ENCODE measurements at places on chromosomes 7 and 10. TPM values are rescaled to one million over a fixed set of nuclear protein-coding genes. Genes with fewer than 3 reads are reported as not detected.

DNA sequence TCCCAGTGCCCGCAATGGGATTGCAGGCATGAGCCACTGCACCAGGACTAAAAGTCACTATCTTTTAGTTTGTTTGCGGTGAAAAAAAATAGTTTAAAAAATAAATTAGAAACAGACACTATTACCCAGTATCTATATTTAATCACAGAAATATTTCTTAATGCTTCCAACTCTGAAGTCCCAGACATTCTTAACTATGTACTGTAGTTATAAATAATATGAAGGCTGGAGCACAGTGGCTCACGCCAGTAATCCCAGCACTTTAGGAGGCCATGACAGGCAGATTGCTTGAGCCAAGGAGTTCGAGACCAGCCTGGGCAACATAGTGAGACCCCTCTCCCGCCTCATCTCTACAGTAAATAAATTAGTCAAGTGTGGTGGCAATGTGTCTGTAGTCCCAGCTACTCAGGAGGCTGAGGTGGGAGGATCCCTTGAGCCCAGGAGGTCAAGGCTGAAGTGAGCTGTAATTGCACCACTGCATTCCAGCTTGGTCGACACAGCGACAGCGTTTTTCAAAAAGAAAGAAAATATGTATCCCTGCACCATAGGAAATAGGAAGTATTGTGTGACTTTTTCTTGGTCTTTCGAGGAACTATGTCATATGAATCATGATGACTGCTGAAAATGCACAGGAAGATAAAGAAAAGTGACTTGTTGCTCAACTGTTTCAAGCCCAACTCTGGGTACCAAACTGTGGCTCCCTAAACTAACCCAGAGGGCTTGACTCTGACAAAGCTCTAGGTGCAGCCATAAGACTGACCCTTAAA, 74.9 kb upstream of the STEAP1B start:
- no peak for DNase-seq

DNA sequence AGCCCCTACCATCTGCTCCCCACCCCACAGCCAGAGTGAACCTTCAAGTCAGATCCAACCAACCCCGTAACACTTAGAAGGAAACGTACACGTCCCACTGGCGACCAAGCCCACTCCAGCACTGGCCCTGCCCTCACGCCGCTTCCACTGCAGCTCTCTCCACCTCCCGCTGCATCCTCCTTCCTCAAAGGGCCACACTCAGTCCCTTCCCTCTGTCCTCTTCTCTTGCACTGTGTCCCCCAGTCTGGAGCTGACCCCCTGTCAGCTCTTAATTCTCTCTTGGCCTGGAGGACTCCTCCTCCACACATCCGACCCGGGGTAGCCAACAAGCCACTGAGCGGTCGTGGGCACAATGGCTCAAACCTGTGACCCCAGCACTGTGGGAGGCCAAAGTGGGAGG, 85.8 kb downstream of the PROSER2 start:
- no peak for DNase-seq

DNA sequence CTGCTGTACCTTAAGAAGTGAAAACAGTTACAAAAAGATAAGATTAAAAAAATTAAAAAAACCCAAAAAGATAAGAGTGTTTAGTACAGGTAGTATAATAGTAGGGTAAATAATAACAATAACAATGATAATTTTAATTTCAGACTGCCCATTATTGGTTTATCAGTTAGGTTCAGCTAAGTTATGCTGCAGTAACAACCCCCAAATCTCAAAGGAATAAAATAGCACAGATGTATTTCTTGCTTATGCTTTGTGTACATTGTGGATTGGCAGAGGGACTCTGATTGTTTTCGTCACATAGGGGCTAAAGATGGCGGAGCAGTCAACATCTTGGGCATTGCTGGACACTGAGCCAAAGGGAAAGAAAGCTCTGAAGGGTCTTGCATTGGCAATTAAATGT, 264.6 kb downstream of the LRMDA start:
- DNase-seq = no peak

- peak; percentile 59 for DNase-seq
Measured at GRCh38 chr7:129169171-129169671, 19.2 kb upstream of the SMO start.

GRCh38 chr7:26379711-26380110, 88.0 kb downstream of the SNX10 start:
- no peak for DNase-seq

Gene PRLHR
- not detected for total RNA-seq

Gene CALCR
- not detected for total RNA-seq

Gene AKR1D1
- total RNA-seq = not detected

- no peak for DNase-seq
Measured at GRCh38 chr7:77327067-77327931, 88.8 kb downstream of the GSAP start.

Gene ASB10
- not detected for total RNA-seq

Gene GNG11
- total RNA-seq = not detected

Gene H2BK1
- total RNA-seq = 0.76 TPM

DNA sequence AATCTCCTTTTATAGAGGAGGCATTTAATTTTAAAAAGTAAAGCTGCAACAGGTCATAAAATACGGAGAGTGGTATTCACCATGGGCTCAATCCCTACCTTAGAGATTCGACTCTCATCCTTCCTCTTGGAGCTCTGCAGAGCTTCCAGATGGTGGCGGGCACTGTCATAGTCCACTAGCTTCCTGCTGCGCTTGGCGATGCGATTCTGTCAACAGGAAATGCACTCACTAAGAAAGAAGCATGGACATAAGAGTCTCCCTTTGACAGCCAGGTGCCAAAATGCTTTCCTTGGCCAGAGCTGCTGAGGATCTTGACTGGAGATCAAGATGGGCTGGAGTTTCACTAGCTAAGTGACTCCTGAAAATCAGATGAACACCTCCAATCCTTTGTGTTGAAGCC, 154.4 kb downstream of the AMPH start:
- no peak for DNase-seq

DNA sequence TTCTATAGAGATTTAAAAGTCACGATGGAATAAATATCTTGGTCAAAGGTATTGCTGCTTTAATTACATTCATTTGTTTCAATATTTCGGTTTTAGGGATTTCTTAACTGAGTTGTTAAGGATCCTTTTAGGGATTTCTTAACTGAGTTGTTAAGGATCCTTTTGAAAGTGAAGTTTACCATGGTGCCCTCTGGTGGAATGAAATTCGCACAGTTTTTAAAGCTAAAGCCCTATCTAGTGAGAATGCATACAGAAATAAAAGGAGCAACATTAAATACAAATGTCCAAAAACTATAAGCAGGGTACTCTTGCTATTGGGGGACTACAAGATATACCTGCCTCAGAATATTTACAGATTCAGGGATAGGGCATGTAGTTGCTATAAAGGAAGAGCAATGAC, 193.7 kb downstream of the RNLS start:
- peak; percentile 65 for DNase-seq

DNA sequence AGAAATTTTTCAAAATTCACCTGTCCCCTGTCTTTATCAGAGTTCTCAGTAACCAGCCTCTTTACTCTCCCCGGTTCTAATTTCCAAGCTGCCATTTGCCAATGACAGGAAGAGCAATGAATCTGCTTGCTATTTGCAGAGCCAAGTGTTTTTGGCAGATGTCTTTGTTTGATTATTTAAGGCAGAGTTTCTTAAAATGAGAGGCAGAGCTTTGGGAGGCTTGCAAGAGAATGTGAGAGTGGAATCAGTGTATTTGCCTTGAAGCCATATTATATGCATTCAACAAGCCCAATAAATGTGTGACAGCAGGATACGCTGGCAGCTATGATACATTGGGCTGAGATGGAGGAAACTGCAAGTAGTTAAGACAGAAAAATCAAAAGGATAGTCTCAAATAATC, 196.5 kb downstream of the PHF14 start:
- no peak for DNase-seq

DNA sequence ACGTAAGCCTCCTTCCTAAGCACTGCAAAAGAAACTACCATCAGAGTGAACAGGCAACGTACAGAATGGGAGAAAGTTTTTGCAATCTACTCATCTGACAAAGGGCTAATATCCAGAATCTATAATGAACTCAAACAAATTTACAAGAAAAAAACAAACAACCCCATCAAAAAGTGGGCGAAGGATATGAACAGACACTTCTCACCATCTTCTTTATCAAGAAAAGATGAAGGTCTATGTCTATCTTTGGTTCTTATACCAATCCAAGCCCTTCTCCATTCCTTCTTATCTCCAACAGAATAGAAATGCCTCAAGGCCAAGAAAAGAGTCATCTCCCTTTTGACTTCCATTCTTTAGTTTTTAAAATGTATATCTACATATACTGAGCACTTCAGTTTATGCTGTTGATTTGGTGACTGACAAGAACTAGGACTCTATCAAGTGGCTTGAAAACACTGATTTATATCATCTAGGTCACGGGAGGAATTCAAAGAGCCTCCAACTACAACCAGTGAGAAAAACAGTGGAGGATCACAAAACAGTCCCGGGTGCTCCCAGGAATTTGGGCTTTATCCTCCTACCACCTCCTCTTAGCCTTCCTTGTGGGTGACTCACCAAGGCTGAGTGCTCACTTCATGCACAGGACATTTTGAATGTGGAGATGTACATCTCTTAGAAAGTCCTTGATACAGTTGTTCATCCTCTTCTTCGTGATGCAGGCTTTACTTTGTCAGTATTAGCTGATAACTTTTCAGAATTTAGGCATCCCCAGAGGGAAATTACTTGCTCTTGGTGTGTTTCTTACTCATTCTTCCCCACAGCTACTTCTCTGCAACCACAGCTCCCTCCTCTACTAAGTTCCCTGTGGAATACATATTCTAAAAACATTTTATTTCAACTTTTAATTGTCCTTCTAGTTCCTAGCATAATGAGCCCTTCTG, 15.4 kb downstream of the TAS2R41 start:
- no peak for DNase-seq

GRCh38 chr10:97069576-97070362, 116.0 kb downstream of the SLIT1 start:
- peak; percentile 30 for DNase-seq

Gene IGFBP1
- total RNA-seq = not detected

- no peak for DNase-seq
Measured at GRCh38 chr7:159116581-159117339, 27.9 kb downstream of the VIPR2 start.

- DNase-seq = no peak
Measured at GRCh38 chr10:78630944-78631838, 437.6 kb upstream of the ZMIZ1 start.

GRCh38 chr7:118755067-118755625, 530.6 kb downstream of the ANKRD7 start:
- DNase-seq = no peak

DNA sequence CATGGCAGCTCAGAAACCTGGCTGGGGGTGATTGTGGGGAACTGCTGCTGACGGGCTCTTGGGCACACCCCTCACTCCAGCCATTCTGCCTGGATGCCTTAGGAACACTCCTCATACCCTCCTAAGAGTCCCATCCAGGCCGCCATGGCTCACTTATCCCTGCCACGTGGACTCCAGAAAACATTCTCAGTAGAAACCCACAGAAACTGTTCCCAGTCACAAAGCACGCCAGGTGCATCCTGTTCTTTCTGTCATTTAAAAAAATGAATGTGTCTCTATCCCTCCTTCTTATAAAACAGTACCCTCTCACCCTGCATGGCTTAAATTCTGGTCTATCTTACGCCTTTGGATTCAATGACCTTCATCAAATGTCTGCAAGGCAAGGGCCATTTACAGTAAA, 177.7 kb downstream of the CUX1 start:
- no peak for DNase-seq

- no peak for DNase-seq
Measured at GRCh38 chr7:92072121-92072520, 62.2 kb downstream of the CYP51A1 start.

Gene SHH
- 0.08 TPM for total RNA-seq

Gene NKX6-2
- total RNA-seq = not detected

GRCh38 chr10:120131183-120131582, 238.7 kb downstream of the SEC23IP start:
- peak; percentile 24 for DNase-seq

GRCh38 chr7:100895701-100895955, at the start of gene ACHE:
Gene ACHE, minus strand, starts transcription at chr7:100895888. Its CDS starts 1,656 bp downstream, at chr7:100894232.
- DNase-seq = no peak

- no peak for DNase-seq
Measured at GRCh38 chr7:92052684-92053083, 81.6 kb downstream of the CYP51A1 start.

DNA sequence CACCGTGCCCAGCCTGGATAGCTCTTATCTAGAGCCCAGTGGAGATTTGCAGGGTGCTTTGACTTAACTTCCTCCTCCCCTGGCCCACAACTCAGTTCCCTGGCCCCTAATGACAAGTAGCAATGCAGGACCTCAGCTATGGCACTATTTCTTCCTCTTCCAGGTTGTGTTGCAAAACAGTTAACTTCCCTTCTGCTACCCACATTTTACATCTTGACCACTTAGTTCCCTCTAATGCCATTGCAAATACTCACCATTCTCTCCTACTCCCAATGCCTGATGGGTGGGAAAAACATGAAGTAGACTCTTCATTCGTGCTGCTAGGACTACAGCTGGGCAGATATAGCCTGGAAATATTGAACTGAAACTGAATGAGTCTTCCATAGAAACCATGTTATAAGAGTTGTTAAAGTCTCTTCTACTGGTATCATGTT, 39.1 kb upstream of the FGL2 start:
- DNase-seq = no peak

DNA sequence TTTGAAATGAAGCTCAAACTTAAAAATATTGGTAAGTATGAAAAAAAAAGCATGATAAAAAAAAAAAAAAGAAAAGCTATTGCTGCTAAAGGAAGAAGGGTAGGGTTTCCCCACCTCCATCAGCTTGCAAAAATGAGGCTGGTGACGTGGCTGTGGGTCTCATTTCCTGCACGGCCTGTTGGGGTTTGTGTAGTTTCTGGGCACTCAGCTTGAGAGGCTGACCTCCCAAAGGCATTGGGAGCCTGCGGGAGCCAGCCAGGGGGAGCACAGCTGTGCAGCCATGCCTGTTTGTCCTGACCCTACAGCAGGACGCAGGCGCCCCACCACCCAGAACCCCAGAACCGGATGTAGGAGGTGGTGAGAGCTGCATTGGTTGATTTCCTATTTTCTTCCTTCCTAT, 48.8 kb upstream of the CARD11 start:
- DNase-seq = peak; percentile 90

- no peak for DNase-seq
Measured at GRCh38 chr7:15620491-15621185, 58.8 kb upstream of the AGMO start.

Gene CDHR1
- 0.29 TPM for total RNA-seq

DNA sequence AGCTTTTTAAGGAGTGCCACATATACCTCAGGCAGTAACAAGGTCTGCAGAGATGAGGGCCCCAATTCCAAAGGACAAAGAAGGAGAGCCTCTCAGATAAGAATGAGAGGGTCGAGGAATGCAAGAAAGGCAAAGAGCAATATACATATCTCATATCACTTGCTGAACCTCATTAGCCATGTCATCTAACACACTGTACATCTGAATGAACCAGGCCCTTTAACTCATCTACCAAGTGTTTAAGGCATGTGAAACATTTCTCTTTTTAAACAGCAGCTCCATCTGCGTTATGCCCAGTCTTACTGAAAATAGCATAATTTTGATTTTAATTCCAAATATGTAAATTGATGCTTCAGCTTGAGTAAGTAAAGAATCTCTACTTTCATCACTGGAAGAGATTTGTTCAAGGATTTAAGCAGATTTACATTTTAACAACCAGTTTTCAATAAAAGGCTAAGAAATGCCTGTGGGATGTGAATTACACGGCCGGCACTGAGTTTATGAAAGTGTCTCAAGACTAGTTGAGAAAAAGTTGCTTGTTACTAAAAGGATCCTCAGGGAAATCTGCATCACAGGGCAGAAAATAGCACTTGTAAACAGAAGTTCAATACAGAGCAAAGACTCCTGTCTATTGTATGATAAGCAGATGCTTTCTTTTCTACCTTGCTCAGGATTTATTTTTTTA, 123.8 kb upstream of the SLC26A5 start:
- no peak for DNase-seq

Gene SFTPA1
- not detected for total RNA-seq

Gene AGBL3
- 2.2 TPM for total RNA-seq

GRCh38 chr10:7855205-7855604, 36.9 kb downstream of the TAF3 start:
- DNase-seq = no peak
